ENCODE measurements at places on chromosomes 16 and 17. TPM values are rescaled to one million over a fixed set of nuclear protein-coding genes. Genes with fewer than 3 reads are reported as not detected.

Gene GP1BA
- total RNA-seq = not detected

Gene KRT13
- not detected for total RNA-seq

DNA sequence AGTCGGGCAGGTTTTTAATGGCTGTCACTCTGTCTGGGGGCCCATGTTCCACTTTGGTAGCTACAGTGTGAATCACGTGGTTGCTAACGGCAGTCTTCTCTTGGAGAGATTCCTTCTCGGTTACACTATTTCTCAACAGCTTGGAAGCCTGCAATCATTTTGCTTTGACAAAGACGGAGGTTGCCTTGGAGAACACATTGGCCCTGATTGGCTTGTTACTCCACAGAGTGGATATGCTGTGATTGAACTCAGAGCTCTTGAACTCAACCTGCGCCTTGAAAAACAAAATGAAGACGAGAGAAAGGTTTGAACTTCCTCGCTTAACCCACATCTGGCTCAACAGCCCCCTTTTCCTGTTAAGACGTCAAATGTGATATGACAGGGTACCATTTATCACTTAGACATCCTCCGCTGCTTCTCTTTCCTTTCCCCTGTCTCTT lies 218.9 kb downstream of the MAF start:
- H3K27ac ChIP-seq = no peak overlapping the region
- peaks cover 6% of the 10 kb centered on the region for H3K4me1 ChIP-seq
- H3K36me3 ChIP-seq = no peaks in the 10 kb centered on the region
- H3K27me3 ChIP-seq = no peaks in the 10 kb centered on the region
- no peak for DNase-seq
- no peak overlapping the region for H3K4me3 ChIP-seq

GRCh38 chr17:75922173-75922961 lies 17.7 kb upstream of the MRPL38 start:
- H3K4me1 ChIP-seq = no peaks in the 10 kb centered on the region
- H3K27ac ChIP-seq = no peak overlapping the region
- H3K36me3 ChIP-seq = peaks cover 13% of the 10 kb centered on the region
- DNase-seq = no peak
- H3K27me3 ChIP-seq = no peaks in the 10 kb centered on the region
- H3K4me3 ChIP-seq = no peak overlapping the region

GRCh38 chr17:73198201-73198929 lies 5.5 kb downstream of the COG1 start:
- H3K27me3 ChIP-seq = no peaks in the 10 kb centered on the region
- peaks cover 6% of the 10 kb centered on the region for H3K4me1 ChIP-seq
- peaks cover 81% of the 10 kb centered on the region for H3K36me3 ChIP-seq
- DNase-seq = no peak
- no peak overlapping the region for H3K4me3 ChIP-seq

Gene SSTR5
- total RNA-seq = not detected

Gene GPR139
- total RNA-seq = not detected

GRCh38 chr16:787978-788398 lies at the start of gene RPUSD1:
TSS of gene RPUSD1 (minus strand) at chr16:788381. CDS start at chr16:787737, 644 bp downstream.
- peaks cover 6% of the 10 kb centered on the region for H3K4me1 ChIP-seq
- peaks cover 17% of the 10 kb centered on the region for H3K36me3 ChIP-seq
- no peak within 1 kb of the TSS for H3K27ac ChIP-seq
- DNase-seq = no peak

GRCh38 chr17:41657936-41658335 lies 30.7 kb upstream of the EIF1 start:
- DNase-seq = no peak
- no peaks in the 10 kb centered on the region for H3K27me3 ChIP-seq
- peaks cover 6% of the 10 kb centered on the region for H3K36me3 ChIP-seq
- H3K4me1 ChIP-seq = peaks cover 56% of the 10 kb centered on the region

Gene PTGES3L
- total RNA-seq = 0.83 TPM

GRCh38 chr17:77480199-77480508 lies 339.4 kb downstream of the SEC14L1 start:
- H3K36me3 ChIP-seq = peaks cover 22% of the 10 kb centered on the region
- no peak overlapping the region for H3K27ac ChIP-seq
- H3K27me3 ChIP-seq = no peaks in the 10 kb centered on the region
- no peak overlapping the region for H3K4me3 ChIP-seq
- peaks cover 26% of the 10 kb centered on the region for H3K4me1 ChIP-seq

DNA sequence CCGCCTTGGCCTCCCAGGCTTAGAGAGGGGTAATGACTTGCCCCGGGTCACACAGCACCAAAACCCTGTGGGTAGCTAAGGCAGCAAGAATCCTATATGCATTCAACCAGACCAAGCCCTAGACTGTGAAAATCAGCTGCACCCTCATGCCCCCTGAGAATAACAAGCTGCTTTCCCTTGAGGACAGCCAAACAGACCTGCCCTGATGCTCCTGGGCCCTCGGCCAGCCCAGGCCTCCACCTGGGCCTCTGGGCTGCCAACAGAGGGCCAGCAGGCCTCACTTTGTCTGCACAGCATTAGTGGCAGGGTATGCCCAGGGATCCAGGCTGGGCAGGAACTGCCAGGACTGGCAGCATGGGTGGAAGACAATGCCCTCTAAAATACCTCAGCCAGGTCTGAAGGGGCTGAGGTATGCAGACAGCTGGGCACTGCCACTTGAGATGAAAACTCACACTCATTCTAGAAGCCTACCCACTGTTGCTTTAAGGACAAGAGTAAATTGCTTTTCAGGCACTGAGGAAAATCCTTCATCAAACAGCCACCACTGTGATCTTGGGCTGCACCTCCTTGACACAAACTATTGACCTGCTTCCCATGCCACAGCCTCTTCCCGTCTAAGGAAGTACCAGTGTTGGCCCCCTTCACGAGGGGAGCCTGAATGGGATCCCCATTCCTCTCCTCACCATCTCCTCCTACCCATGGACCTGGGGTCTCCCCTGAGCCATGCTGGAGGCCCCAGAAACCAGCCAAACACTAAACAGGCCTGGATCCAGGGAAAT lies 8.8 kb downstream of the ST3GAL2 start:
- no peak overlapping the region for H3K4me3 ChIP-seq
- H3K27ac ChIP-seq = no peak overlapping the region
- peaks cover 31% of the 10 kb centered on the region for H3K4me1 ChIP-seq
- no peak for DNase-seq

DNA sequence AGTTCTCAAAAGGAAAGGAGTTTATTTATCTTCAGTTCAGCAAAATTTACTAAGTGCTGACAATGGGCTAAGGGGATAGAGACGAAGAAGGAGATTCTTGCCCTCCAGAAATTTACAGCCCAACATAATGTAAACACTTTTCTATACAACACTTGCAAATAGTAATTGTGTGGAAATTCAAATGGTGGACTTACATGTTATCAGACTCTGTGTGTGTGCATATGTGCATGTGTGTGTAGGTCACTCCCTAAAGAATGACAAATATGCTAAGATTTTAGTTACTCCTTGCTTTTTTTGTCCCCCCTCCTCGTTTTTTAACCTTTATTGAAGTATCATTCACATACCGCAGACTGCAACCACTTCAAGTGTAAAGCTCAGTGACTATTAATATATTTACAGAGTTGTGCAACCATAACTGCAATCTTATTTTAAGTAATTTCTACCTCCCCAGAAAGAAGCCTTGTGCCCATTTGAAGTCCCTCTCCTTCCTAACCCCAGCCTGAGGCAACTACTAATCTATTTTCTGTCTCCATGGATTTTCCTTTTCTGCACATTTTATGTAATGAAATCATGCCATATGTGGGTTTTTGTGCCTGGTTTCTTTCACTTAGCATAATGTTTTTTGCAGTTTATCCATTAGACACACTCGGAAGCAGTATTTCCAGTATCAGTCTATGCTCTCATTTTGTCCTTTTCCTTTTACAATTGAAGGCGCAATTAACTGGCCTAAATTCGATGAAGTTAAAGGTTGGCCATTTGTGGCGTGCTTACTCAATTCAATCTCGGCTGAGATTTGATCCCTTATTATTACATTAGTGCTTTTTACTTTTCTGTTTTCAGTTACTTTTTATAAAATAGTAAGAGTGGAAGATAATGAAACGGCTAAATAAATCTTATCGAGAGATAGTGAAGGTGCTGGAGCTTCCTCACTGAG lies 318.4 kb downstream of the HAPSTR1 start:
- H3K27ac ChIP-seq = no peak overlapping the region
- no peak overlapping the region for H3K4me3 ChIP-seq
- no peaks in the 10 kb centered on the region for H3K4me1 ChIP-seq
- DNase-seq = no peak

DNA sequence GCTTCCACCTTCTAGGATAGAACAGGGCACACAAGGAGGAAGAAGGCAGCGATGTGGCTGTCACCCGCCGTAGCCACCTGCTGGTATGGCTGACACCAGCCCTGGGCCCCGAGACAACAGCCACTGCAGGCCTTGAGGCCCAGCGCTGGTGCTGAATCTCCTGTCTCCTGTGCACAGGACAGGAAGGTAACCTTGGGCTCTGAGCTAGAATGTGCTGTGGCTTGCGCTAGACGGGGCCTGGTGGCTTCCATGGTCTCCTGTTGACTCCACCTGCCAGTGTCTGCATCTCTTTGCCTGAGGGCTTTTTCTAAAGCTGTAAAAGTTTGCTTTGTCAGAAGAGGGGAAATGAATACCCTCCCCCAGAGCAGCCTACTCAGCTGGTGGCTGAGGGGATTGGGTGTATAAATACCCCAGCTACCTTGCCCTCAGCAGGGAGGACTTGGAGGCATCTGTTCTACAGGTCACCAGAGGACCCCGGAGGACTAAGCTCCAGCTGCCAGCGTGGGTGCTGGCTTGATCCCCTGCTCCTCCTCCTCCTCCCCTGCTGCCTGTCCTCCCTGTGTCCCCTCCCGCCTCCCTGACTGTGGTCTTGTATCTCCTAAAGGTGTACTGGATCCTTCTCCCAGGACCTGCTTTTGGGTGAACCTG lies 76.1 kb upstream of the SDK2 start:
- H3K4me1 ChIP-seq = no peaks in the 10 kb centered on the region
- H3K4me3 ChIP-seq = no peak overlapping the region
- DNase-seq = no peak
- peaks cover 89% of the 10 kb centered on the region for H3K27me3 ChIP-seq
- no peak overlapping the region for H3K27ac ChIP-seq
- no peaks in the 10 kb centered on the region for H3K36me3 ChIP-seq

GRCh38 chr17:55765472-55765871 lies 14.6 kb downstream of the PCTP start:
- no peak overlapping the region for H3K4me3 ChIP-seq
- H3K4me1 ChIP-seq = peaks cover 39% of the 10 kb centered on the region
- peaks cover 24% of the 10 kb centered on the region for H3K36me3 ChIP-seq
- no peaks in the 10 kb centered on the region for H3K27me3 ChIP-seq
- H3K27ac ChIP-seq = peak overlapping the region; percentile 23

- no peaks in the 10 kb centered on the region for H3K4me1 ChIP-seq
- no peak overlapping the region for H3K27ac ChIP-seq
- H3K36me3 ChIP-seq = no peaks in the 10 kb centered on the region
- no peak for DNase-seq
- H3K4me3 ChIP-seq = no peak overlapping the region
These were observed 361.8 kb upstream of the CDH5 start for GRCh38 chr16:66004699-66005098.

GRCh38 chr17:17183744-17184143 lies 22.4 kb downstream of the PLD6 start:
- H3K27me3 ChIP-seq = no peaks in the 10 kb centered on the region
- no peak overlapping the region for H3K27ac ChIP-seq

DNA sequence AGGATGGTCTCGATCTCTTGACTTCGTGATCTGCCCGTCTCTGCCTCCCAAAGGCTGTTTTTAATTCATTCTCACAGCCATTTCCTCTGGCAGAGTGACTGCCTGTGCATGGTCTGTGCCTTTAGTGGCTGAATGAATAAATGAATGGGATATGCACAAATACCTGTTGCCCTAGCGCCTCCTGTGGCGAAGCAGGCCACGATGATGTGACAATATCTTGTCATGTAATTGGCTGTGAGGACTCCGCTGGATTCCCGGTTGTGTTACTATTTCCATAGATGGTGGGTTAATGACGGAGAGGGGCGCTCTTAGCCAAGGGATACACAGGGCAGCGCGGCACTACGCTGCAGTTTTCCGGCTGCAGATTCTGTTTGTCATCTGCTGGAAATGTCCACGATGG lies 26.8 kb upstream of the ENDOV start:
- no peak for DNase-seq
- no peaks in the 10 kb centered on the region for H3K27me3 ChIP-seq
- H3K27ac ChIP-seq = no peak overlapping the region

DNA sequence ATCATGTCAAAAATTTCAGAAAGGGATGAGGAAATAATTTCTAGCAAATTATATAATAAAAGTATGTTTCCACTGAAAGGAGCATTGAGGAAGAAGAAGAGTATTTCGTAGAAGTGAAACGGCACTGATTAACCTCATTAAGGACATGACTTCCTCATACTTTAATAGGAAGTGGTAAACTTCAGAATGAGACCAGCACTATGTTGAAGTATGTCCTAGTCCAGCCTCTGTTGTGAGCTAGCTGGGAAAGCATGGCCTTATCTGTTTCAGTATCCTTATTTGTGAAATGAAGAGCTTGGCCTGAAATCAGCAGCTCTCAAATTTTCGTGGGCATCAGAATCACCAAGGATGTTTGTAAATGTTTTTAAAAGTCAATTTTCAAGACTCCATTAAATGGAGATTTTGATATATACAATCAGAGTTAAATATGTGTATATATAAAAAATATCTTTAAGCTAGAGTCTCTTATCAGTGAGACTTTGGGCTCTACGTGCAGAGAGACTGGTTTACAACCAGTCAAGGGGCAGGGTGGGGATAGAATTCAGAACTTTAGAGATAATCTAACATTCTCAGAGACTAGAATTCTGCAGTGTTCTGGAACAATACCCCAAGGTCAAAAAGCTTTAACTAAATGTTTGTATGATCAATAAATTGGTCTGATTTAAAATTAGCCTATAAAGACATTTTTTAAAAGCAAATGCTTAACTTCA lies 365.4 kb downstream of the CDH13 start:
- no peaks in the 10 kb centered on the region for H3K36me3 ChIP-seq
- DNase-seq = no peak
- H3K4me1 ChIP-seq = peaks cover 7% of the 10 kb centered on the region
- no peaks in the 10 kb centered on the region for H3K27me3 ChIP-seq
- no peak overlapping the region for H3K27ac ChIP-seq

Gene ZNF594
- 1.9 TPM for total RNA-seq

GRCh38 chr17:4554441-4554996 lies 665 bp downstream of the MYBBP1A start:
- H3K27me3 ChIP-seq = no peaks in the 10 kb centered on the region
- peaks cover 9% of the 10 kb centered on the region for H3K4me1 ChIP-seq
- H3K27ac ChIP-seq = peak overlapping the region; percentile 75
- peak overlapping the region; percentile 80 for H3K4me3 ChIP-seq

- no peaks in the 10 kb centered on the region for H3K27me3 ChIP-seq
- DNase-seq = no peak
- peaks cover 21% of the 10 kb centered on the region for H3K36me3 ChIP-seq
- no peaks in the 10 kb centered on the region for H3K4me1 ChIP-seq
- no peak overlapping the region for H3K4me3 ChIP-seq
- H3K27ac ChIP-seq = no peak overlapping the region
These were observed 110.3 kb downstream of the BANP start for GRCh38 chr16:88061346-88062110.

GRCh38 chr17:13359774-13360173 lies 242.0 kb downstream of the HS3ST3A1 start:
- no peaks in the 10 kb centered on the region for H3K36me3 ChIP-seq
- H3K27ac ChIP-seq = no peak overlapping the region
- H3K27me3 ChIP-seq = no peaks in the 10 kb centered on the region
- peaks cover 19% of the 10 kb centered on the region for H3K4me1 ChIP-seq
- no peak for DNase-seq
